Thoracic aorta (tissue), 2 donors: ENCODE measurements at places on chromosomes 7 and 10. TPM values are rescaled to one million over a fixed set of nuclear protein-coding genes. Genes with fewer than 3 reads are reported as not detected.
A peak's percentile ranks its signal among the peaks of the same experiment; 100 is the strongest.

GRCh38 chr7:5755704-5756504 lies 25.6 kb downstream of the RNF216 start:
- peaks cover 9% of the 10 kb centered on the region for H3K4me1 ChIP-seq
- H3K27me3 ChIP-seq: no peaks in the 10 kb centered on the region
- H3K36me3 ChIP-seq: peaks cover 6% of the 10 kb centered on the region

Gene NUTM2B
- 5.0 TPM for total RNA-seq

- H3K36me3 ChIP-seq: no peaks in the 10 kb centered on the region
- no peak overlapping the region for H3K27ac ChIP-seq
- no peaks in the 10 kb centered on the region for H3K27me3 ChIP-seq
- no peak for DNase-seq
- H3K4me3 ChIP-seq: no peak overlapping the region
- H3K4me1 ChIP-seq: no peaks in the 10 kb centered on the region
Observed at GRCh38 chr10:72030762-72031543, 57.4 kb downstream of the SPOCK2 start.

- no peak overlapping the region for H3K4me3 ChIP-seq
- H3K36me3 ChIP-seq: peaks cover 82% of the 10 kb centered on the region
- DNase-seq: no peak
- no peaks in the 10 kb centered on the region for H3K27me3 ChIP-seq
Observed at GRCh38 chr10:97466755-97467154, 20.8 kb downstream of the ZDHHC16 start.

DNA sequence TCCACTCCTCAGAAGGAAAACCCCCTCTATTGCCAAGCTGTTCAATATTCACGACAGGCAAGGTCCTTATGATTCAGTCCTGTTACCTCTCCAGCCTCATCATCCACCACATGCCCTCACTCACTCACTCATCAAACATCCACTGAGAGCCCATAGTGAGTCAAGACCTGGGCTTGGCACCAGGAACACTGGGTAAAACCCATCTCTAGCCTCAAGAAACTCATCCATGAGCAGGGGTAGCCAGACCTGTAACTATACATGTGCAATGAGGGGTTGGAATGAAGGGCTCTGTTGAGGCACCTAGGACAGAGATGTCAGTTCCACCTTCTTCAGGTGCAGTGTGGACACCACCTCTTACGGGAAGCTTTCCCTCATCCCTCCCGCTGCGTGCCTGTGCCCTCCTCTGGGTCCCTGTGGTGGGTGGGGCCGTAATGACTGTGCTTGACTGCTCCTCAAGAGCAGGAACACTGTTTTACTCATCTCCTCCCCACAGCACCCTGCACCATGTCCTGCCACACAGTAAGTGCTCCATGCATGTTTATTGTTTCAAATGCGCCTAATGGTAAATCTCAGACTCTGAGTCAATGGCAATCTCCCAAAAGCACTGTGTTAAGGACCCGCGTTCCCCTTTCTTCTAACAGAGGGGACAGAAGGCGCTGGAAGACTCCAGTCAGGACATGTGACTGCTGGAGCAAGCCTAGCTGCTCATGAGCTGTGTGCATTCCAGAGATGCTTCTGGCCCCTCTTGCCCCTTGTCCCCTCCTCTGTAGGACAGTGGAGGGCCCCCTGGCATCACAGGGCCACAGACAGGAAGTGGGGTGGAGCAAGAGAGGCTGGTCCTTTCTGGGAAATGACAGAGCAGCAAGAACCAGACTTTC lies 95.4 kb downstream of the HIPK2 start:
- H3K4me3 ChIP-seq: no peak overlapping the region
- peaks cover 56% of the 10 kb centered on the region for H3K4me1 ChIP-seq
- peak overlapping the region; percentile 87 for H3K27ac ChIP-seq
- H3K36me3 ChIP-seq: no peaks in the 10 kb centered on the region
- no peaks in the 10 kb centered on the region for H3K27me3 ChIP-seq

- no peak for DNase-seq
- H3K27me3 ChIP-seq: no peaks in the 10 kb centered on the region
- H3K4me3 ChIP-seq: no peak overlapping the region
- no peaks in the 10 kb centered on the region for H3K36me3 ChIP-seq
- no peaks in the 10 kb centered on the region for H3K4me1 ChIP-seq
Observed at GRCh38 chr10:36779238-36779846, 346.1 kb upstream of the ANKRD30A start.
